BJ (cell line): ENCODE measurements at places on chromosomes 2 and 18. TPM values are rescaled to one million over a fixed set of nuclear protein-coding genes. Genes with fewer than 3 reads are reported as not detected.
A peak's percentile ranks its signal among the peaks of the same experiment; 100 is the strongest.

DNA sequence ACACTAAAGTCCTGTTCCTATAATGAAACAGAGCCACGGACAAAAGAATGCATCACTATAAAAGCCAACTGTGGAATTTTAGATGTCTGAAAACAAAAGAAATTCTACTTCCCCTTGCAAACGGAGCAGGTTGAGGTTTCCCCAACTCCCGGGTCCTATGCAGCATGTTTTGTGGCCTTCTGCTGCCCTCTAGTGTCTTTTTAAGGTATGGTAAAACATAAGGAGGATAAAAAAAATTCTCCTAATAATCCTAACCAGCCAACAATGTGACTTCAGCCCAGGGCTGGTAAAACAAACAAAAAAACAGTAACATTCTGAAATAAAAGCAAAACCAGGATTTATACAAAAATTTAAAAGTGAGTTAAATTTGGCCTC is 539.5 kb downstream of the NRXN1 start:
- DNase-seq: no peak

CAD gene
- polyA plus RNA-seq: 12.4 and 26.6 TPM in 2 replicates

NXPH2 gene
- polyA plus RNA-seq: not detected in 2 replicates

RND3 gene
- 255 and 497 TPM in 2 replicates for polyA plus RNA-seq

GRCh38 chr2:63047321-63048279 is 3.0 kb upstream of the OTX1 start:
- no peak for DNase-seq

KRTCAP3 gene
- 0.44 and 0.47 TPM in 2 replicates for polyA plus RNA-seq

- DNase-seq: no peak
Observed at GRCh38 chr2:239488125-239488524, 87.3 kb upstream of the HDAC4 start.

SPP2 gene
- polyA plus RNA-seq: not detected in 2 replicates

DNA sequence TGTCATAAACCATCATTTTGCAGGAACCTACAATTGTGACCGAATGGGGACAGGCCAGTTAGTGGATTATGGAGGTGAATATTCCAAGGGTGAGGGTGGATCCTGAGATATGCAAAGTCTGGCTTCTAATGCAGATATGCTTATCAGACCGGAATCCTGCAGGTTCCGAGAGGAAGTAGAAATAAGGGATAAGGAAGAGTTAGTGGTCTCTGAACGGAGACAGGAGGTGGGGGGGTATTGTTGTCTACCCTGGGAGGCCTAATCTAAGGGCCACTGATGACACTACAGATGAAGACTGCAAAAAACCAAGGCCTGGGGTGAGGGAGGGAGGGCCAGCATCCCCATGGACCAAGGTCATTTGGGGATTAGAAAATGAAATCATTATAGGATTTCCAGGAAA is 67.7 kb upstream of the GATA6 start:
- DNase-seq: no peak

DNA sequence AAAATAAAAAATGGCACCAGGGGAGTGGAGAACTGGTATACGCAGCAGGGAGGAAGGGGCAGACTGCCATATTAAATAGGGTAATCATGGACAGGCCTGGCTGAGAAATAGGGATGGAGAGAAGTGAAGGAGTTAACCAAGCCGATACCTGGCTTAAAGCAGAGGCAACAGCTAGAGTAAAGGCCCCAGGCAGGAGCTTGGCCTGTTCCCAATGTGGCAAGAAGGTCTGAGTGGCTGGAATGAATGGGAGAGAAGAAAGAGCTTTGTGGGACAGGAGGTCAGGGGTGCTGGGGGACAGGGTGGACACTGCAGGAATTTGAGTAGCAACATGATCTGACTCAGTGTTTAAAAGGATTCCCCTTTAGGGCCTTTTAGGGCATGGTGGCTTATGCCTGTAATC is 15.9 kb upstream of the AGFG1 start:
- DNase-seq: no peak

DCC gene
- polyA plus RNA-seq: 0.15 and 0.44 TPM in 2 replicates

- DNase-seq: peak; percentile 62
Observed at GRCh38 chr2:88074854-88075292, 7.2 kb downstream of the SMYD1 start.

GRCh38 chr18:45173799-45174519 is 441.3 kb upstream of the SLC14A2 start:
- DNase-seq: no peak

GRCh38 chr2:136206613-136207012 is 88.7 kb upstream of the CXCR4 start:
- DNase-seq: no peak

DNA sequence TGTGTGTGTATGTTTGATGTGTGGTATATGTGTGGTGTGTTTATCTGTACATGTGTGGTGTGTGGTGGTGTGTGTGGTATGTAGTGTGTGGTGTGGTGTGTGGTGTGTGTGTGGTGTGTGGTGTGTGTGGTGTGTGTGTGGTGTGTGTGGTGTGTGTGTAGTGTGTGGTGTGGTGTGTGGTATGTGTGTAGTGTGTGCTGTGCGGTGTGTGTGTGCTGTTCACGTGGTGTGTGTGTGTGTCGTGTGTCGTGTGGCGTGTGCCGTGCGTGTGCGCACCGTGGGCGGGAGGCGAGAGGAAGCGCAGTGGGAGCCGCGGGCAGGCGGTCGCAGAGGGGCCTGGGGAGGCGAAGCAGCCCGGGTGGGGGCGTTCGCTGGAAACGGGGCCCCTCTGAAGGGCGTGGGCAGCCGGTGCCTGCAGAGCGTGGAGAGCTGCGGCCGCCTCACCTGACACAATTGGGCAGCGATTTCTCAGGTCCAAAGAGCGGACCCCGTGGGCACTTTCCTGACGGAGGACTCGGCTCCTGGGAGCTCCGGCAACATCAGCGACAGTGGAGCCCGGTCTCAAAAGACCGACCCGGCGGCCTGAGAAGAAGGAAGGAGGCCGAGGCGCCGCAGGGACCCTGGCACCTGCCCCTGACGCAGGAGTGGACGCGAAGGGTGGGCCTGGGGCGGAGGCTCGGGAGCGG is 741.1 kb upstream of the SALL3 start:
- DNase-seq: no peak

DNA sequence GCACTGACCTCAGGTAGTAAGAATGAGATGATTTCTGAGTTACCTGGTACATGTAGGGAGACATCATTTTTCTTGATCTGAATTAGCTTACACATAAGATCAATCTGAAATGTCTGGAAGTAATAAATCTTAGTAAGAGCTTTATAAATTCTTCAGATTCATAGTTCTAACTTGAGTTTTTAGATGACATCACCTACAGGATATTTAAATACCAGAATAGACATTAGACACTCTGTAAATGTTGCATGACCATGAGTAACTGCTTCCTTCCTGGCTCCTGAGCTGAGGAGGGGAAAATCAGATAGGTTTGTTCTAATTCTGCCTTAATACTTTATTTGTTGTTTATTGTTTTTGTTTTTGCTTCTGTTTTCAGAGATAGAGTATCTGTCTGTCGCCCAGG is 181.8 kb downstream of the PHLPP1 start:
- no peak for DNase-seq

CFC1 gene
- not detected in 2 replicates for polyA plus RNA-seq

- DNase-seq: no peak
Observed at GRCh38 chr18:5995626-5996025, 100.3 kb upstream of the TMEM200C start.

DNA sequence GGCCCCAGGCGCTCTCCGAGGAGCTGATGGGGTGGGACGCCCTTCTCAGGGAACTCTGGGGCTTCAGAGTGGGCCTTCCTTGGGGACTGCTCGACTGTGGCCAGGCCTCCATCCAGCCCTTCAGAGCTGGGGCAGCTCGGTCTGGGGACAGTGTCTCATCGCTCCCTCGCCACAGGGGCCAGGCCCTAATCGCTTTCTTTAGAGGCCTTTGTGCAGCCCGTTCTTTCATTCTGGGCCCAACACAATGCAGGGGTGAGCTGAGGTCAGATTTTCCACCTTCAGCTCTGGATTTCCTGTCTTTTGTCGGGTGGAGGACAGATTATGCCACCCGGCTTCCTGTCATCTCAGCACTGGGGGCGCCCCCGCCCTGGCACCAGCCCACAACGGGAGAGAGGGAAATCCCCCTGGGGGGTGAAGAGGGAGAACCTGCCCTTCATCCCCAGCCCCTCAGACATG is 25.2 kb downstream of the MYCN start:
- no peak for DNase-seq

DNA sequence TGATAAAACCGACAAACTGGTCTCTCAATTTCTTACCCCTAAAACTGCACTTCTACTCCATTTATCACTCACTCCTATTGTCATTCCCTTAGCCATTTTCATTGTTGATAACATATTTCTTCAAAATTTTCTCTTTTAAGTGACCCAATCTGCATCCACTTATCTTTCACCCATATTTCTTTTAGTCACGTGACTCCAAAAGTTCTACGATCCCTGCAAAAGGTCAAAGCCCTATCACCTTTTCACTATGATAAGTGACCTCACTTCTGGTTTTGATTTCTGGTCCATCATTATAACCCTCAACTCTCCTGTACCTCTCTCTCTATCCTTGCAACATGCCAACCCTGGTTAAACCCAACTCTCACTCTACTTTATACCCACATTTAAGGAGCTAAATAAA is 49.1 kb downstream of the LRATD1 start:
- no peak for DNase-seq

ABCB6 gene
- polyA plus RNA-seq: 20.3 and 33.4 TPM in 2 replicates

OXER1 gene
- not detected in 2 replicates for polyA plus RNA-seq
